ENCODE measurements at places on chromosomes 13 and 19. TPM values are rescaled to one million over a fixed set of nuclear protein-coding genes. Genes with fewer than 3 reads are reported as not detected.

Gene CATSPERD
- not detected for total RNA-seq

Gene IGSF23
- total RNA-seq: not detected

Gene ATP1A3
- not detected for total RNA-seq

Gene ZNF177
- 0.43 TPM for total RNA-seq

Gene XPO4
- 16.2 TPM for total RNA-seq

Data from placental pericyte (primary cell).